ENCODE measurements at places on chromosomes 12 and 14.

- DNase-seq: no peak
These were observed 38.7 kb upstream of the ZNF641 start for GRCh38 chr12:48389409-48389808.

DNA sequence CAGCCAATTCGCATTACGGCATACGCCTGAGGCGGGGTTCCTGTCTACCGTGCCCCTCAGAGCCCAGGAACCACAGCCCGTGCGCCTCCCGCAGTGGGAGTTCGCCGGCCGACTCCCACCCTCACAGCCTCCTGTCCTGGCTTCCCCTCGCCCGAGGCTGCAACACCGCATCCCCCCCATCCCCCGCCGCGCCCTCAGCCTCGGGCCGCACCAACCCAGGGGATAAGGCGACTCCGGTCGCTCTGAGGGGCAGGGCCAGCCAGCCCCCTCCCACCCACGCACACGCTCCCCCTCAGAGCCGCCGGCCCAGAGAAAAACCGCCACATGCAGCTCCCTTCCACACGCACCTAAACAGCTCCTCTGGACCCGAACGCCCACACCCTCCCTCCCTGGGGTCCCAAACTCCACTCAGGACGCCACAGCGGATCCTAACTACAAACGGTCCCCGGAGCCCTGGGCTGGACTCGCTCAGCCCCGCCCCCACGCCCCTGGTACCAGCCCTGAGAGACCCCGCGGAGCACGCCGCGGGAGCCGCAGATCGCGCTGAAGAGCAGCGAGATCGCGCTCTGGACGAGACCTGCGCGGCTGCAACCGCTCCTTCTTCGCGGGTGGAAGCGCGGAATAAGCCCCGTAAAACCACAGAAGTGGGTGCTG, at the start of gene C14orf39:
Gene C14orf39, minus strand, starts transcription at position 466 of the 654 bp plus-strand sequence. CDS start 985 bp downstream, outside the sequence.
- no peak for DNase-seq

DNA sequence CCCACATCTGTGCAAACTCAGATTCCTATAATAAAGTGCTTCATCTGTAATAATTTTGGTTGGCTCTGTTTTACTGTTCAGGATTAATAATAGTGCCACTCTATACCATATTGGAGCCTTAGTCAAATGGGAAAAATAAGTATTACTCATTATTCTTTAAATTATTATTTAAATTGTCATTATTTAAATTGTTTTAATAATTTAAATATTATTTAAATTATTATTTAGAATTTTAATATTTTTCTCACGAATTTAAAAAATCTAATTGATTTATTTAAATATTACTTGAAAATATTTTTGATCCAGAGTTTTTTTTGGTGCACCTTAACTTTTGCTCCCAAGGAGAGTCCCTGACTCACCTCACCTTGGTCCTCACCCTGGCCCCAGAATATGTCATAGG, 245.7 kb upstream of the MDGA2 start:
- DNase-seq: no peak

GRCh38 chr12:117762143-117762542, 206.6 kb downstream of the KSR2 start:
- no peak for DNase-seq

GRCh38 chr12:95002754-95003153, 743 bp downstream of the NDUFA12 start:
- DNase-seq: no peak

DNA sequence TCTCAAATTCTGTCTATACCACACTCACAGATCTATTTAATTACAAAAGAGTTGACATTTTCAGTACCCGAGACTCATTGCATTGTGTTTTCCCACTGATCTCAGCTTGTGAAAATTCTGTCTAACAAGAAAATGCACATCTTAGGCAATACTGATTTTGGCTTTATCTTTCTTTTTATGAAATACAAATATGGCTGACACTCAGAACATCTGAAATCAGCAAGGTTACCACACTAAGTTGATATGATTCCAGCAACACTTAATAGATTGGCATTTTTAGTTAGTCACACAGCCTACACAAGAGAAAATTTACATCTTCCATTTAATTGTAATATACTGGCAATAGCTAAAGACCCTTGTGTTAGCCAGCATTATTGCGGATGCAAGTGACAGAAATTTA, 40.3 kb downstream of the PEX5 start:
- DNase-seq: no peak

DNA sequence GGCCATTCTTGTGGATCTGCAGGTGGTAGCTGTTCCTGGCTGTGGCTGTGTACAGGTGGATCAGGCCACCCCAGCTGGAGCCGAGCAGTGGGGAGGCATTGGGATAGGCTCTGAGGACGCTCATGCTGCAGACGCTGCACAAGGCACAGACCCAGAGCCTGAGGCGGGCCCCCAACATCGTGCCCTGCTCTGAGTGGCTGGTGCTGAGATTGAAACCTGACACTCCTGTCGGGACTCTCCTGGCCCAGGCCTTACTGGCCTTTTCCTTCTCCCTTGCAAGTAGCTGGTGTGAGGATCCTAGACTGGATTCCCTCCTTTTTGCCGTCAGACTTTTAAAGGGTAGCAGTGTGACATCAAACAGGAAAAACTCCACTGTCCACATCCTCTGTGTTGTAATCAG, at the start of gene FGF23:
Gene FGF23, minus strand, starts transcription at position 308 of the 400 bp plus-strand sequence. Its CDS starts 130 bp downstream, at position 178.
- no peak for DNase-seq

DNA sequence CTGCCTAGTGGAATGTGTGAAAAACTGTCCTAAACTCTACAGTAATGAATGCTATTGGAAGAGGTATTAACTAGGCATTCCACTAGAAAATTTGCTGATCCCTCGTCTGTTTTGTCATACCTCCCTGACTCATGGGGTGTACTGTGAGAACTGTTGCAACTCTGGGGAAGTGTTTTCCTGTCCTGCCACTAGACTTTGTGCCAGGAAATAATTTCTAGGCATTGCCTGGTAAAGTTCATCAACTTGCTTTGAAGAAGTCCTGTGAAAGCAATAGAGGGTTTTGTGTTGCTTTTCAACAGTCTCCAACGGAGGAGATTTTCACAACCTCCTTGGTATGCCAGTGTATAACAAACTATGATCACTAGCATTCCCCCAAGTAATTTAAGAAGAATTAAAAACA, 139.9 kb downstream of the AKAP6 start:
- DNase-seq: no peak

DNA sequence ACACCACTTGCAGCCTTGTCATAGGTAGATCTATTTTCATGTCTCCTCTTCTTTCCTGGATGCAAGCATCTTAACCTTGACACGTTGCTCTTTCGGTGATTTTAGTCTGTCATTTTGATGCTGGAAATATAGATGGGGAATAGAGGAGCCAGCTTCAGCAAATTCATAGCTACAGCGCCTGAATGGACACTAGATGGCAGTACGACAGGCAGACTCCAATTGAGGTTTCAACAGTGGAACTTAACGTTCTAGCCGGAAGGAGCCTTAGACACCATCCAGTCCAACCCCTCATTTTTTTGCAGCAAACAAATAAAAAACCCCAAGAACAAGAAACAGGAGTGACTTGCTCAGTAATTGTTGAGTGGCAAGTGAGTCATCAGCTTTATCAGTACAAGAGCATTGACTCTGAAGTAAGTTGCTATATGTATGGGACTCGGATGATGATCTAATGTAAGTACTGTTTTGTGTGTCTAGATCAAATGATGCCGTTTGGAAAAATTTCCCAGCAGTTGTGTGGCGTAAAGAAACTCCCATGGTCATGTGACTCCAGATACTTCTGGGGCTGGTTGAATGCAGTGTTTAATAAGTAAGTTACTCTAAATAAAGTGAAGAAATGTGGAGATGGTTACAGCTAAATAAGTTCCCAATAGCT, 9.0 kb downstream of the DMAC2L start:
- DNase-seq: peak; percentile 63

GRCh38 chr14:104181761-104182530, 43.6 kb downstream of the KIF26A start:
- DNase-seq: no peak

- peak; percentile 36 for DNase-seq
These were observed 947 bp downstream of the AEBP2 start for GRCh38 chr12:19440019-19440858.

Measured in anterior cingulate cortex (tissue), 58 donors.